ENCODE measurements at places on chromosomes 2 and 18.

DNA sequence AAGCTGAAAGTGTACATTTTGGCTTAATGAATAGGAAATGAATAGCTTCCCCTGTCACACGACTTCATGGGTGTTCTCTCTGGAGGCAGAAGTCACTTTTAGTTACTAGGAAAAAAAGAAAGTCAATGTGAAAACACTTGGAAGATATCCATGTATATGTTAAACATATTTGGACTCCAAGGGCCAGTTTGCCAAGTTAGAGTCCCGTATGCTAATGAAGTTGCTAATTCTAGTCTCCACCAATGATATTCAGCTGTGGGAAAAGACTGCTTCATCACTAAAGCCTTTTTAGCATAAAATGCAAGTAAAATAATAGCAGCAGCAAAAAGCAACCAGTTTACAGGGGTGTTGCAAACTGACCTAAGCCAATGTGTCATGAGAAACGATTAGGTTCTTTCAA lies 108.7 kb downstream of the PLCL1 start:
- no peak for DNase-seq

GRCh38 chr18:39435209-39435608 lies 1869.6 kb upstream of the CELF4 start:
- DNase-seq = no peak

DNA sequence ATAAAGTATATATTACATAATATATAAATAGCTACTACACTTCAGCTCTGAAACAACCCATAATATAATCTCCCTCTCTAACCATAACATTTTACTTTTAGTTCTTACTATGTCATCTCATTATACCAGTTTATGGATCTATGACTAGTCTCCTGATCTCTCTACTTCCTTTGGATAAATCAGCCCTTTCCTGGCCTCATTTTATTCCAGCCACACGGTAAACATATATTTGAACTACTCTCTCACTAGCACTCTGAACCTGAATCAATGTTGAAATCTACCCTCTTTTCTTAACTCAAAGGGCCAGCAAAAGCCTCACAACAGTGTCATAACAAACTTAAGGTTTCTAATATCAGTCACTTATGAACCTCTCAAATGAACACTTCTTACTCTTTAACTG lies 62.6 kb downstream of the BAZ2B start:
- DNase-seq = no peak

DNA sequence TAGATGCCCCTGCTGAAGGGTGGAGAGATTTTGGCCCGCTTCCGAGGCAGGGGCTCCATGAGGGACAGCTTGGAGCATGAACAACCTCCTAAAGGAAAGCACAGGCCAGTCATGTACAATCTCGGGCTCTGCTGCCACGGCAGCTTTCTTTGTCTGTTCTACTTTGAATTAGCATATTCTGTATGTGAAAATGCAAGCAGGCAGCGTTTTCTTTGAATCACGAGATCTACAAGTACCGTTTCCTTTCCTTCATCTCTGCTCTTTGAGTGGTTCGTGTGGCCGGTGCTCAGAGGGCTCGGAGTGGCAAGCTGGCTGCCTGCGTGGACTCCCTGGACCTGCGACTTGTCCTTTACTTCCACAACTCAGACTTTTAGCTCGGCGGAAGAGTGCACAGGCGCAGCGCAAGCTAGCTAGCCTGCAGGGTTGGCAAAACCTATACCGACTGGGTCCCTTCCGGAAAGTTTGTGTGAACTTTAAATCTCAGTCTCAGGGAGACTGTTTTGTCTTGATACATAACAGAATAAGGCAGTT lies 6.9 kb downstream of the TWIST2 start:
- DNase-seq = no peak

- no peak for DNase-seq
These were observed 45.3 kb downstream of the LRPPRC start for GRCh38 chr2:43950383-43951008.

DNA sequence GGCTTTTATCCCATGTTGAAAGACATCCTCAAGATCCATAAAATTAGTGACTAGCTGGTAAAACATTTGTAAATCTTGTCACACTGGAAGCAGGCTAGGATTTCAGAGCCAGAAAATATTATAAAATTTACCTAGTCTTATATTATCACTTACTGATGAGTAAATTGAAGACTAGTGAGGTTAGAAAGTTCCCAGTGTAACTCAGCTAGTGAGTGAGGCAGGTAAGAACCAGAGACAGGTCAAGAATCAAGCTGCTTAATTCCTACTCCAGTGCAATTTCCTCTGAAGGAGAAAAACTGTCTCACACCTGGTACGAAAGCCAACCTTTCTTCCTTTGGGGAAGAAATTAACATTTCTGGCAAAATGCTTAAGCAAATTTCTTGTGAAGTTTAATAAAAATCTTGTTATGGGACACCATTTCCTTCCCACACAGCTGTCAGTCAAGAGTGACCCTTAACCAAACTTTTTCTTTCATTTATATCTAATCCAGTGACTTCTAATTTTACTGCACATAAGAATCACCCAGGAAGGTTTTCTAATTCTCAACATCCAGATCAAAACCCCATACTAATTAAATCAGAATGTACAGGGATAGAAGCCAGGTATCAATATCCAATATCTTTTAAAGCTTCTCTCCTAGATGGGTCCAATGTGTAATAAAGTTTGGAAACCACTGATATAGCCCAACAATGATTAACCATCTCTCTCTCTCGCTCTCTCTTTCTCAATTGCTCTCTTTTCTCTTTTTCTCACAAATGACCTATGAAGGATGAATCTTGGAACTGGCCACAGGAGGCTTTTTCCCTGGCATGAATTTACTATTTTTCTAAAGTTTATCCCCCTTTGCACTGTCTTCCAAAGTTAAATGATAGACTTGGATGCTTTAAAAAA lies 264.3 kb upstream of the SLC39A10 start:
- DNase-seq = no peak

- DNase-seq = no peak
These were observed 7.7 kb downstream of the HOXD8 start for GRCh38 chr2:176137252-176137580.

DNA sequence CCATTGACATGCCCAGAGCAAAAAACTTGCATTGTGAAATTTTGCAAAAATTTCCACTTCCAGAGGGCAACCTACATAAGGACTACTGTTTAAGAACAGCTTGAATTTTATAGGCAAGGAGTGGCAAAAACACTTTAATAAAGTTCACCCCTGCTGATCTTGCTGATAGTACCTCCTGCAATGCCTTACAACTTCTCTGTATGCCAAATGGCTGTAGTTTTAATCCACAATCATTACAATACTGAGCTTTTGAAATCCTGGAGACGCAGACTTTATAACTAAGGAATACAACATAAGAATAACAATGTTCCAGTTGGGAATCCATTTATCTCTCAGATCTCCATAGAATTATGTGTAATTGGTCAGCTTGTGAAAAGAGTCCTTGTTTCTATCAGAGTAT lies 247.5 kb downstream of the KCNJ3 start:
- no peak for DNase-seq

GRCh38 chr2:148812306-148812705 lies 62.7 kb upstream of the KIF5C start:
- no peak for DNase-seq

DNA sequence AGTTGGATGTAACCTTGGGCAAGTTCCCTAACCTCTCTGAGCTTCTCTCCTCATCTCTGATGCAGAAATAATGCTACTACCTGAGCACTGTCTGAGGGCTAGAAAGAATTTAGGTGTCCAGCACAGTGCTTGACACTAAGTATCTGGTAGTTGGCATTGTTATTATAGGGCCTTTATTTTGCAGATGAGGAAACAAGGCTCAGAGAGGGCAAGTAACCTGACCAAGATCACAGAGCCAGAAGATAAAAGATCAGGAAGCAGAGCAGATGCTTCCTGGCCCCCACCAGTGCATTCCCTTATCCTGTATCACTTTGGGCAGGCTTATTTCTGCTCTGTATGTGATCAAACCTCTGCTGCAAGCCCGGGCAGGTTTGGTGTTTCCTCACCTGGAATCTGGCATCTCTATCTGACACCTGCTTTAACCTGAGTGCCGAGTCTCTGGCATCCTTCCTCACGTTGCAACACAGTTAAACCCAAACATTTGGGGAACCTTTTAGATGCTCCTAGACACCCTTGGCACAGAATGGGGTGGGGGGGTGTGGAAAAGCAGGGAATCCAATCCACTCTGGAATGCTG lies 69.9 kb downstream of the PLB1 start:
- DNase-seq = no peak

GRCh38 chr2:200360364-200360763 lies 53.9 kb downstream of the SPATS2L start:
- no peak for DNase-seq

DNA sequence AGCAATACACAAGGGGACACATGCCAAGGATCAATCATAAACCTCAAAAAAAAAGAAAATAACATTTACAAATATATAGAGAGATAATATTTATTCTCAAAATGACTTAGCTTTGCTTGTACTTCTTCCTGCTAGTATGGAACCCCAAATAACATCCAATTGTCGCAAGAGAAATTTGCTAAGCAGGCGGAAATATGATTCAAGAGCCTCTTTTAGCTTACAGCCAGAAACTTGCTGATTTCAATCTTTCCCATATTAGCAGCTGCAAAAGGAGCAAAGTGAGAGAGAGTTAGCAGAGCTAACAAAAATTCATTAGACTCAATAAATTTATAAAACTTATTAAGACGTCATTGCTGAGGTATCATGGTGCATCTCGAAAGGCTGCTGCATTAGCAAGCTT lies 294.9 kb downstream of the FSIP2 start:
- no peak for DNase-seq

DNA sequence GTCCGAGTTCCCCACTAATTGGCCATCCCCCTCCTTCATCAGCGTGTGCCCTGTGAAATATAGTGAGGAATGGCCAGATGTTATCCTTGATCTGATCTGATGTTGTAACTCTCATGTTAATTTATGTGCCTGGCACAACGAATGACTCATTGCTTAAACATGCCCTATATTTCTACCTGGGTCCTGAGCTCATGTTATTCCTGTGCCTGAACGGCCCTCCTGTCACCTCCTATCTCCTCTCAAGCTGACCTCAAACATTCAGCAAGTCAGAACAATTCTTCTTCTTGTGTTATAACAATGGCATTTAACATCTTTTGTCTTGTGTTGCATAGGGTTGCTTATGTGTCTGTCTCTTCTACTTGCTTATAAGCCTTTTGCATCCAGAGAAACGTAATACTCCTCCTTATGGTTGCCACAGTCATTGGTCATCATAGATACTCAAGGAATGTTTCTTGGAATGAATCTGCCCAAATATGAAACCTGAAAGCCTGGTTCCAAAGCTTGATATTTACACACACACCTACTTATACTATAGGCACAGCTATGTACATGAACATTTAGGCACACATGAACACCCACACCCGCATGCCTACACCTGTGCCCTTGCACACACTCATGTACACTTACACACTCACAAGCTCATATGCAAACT lies 80.2 kb upstream of the PHLPP1 start:
- DNase-seq = no peak

DNA sequence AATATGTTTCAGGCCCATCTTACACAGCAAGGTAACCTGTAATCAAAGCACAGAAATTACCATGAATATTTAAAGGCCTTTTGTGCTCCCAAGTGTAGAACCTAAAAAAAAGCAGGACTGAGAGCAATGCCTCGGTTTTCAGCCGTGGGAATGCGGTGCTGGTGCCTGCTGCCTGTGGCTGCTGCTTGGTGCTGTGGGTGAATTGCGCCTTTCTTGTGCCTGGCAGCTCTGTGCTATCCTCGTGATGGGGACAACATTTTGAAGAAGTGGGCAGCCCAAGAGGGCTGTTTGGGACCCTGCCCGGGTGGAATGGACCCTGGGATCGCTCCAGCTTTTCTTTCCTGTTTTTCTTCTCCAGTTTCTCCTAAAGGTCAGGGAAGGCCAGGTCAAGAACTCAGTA lies 91.2 kb downstream of the ASAP2 start:
- no peak for DNase-seq

DNA sequence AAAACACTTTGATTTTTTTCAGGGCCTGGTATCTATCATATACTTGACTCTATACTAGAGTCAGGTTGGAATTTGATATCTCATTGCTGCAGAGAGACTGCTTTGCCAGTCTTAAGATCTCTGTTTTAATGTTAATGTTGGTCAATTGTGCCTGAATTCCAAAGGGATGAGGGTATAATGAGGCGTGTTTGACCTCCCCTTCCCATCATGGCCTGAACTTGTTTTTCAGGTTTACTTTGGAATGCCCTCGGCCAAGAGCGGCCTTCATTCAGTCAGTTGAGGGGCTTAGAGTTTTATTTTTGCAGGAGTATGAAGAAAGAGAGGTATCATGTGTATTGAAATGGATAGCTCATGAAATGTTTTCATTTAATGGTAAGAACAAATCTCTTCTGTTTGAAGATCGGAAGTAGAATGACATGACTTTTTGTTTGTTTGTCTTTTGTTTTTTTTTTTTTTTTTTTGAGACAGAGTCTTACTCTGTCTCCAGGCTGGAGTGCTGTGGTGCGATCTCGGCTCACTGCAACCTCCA lies 119.0 kb downstream of the KIAA1328 start:
- DNase-seq = no peak

DNA sequence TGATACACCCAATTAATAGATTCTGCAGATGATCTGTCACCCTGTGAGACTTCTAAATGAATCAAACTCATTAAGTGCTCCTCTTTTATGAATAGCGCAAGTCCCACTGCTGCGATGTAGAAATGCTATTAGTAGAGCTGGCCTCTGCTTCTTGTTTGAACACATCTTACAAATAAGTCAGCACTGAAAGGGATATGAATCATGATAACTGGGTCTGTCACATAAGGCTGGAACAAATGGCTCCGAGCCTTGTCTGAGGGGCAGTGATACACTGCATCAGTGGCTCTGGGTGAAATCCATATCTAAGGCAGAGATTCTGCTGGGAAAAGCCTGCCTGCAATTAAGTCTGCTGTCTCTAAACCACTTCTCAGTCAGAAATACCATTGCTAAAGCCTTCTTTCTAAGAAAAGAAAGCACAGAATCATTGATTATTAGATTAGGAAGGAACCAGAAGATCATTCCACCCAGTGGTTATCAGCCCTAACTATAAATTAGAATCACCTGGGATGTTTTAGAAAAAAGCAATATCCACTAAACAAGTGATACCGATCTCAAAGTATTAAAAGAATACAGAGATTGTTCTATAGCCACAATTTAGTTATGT lies 75.2 kb downstream of the SLC5A7 start:
- no peak for DNase-seq

DNA sequence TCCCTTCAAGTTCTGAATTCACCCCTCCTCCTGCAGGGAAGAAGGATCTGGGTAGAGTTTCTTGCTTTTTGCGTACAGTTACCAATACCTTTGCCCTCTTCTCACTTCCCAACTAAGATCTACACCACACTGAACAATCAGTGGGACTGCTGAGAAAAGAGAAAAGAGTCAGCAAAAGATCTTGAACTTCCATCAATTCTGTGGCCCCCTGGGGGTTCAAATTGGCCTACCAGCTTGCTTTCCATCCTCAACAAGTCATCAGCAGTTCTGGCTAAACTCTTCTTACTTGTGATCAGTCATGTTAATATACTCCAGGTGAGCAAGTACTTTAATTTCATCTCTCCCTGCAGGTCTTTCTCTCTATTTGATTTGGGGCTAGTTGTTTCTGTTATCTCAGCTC lies 739.3 kb upstream of the LRRTM4 start:
- DNase-seq = no peak

DNA sequence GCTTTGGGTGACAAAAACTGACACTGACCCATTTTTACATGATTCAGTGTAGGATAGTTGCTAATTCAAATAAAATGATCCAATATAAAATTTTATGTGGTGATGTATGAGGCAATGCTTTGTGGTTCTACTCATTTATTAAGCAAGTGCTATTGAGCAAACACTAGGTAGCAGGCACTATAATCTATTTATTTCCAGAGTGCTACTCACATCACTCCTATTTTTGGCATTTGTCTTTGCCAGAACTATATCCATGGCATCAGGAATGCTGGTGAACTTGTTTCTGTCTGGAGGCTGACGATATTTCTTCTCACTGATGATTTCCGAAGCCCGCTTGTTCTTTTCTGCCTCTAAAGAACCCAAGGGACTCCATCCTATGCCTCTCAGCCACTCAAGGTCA lies 84.3 kb downstream of the NEB start:
- no peak for DNase-seq

Measured in pancreas (tissue), 10 donors.